Kidney tubule cell (primary cell): ENCODE measurements at places on chromosomes 7 and 10.

GRCh38 chr7:106893591-106893990, 28.5 kb downstream of the PIK3CG start:
- no peak for DNase-seq

DNA sequence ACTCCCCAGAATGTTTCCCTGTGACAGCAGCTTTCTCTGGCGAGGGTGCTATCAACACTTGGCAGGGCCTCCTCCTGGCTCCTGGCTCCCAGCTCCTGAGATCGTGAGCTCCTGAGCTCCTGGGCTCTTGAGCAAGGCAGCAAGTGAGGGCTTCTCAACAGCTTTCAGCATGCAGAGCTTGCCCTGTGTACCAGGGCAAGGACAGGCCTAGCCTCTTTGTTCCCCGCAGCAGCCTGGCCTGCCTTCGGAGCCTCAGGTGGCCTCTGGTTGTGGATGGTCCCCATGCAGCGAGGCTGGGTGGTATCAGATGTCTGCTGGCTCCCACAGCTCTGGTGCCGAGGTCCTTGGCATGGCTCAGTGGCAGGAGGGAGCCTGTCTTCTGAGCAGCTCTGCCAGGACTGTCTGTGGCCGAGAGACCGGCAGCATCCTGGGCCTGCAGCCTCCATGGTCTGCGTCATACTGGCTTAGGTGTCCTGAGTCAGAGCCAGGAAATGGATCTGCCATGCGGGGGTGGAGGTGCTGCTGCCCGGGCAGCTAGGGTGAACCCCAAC, 44.2 kb downstream of the ZMIZ1 start:
- peak; percentile 91 for DNase-seq

DNA sequence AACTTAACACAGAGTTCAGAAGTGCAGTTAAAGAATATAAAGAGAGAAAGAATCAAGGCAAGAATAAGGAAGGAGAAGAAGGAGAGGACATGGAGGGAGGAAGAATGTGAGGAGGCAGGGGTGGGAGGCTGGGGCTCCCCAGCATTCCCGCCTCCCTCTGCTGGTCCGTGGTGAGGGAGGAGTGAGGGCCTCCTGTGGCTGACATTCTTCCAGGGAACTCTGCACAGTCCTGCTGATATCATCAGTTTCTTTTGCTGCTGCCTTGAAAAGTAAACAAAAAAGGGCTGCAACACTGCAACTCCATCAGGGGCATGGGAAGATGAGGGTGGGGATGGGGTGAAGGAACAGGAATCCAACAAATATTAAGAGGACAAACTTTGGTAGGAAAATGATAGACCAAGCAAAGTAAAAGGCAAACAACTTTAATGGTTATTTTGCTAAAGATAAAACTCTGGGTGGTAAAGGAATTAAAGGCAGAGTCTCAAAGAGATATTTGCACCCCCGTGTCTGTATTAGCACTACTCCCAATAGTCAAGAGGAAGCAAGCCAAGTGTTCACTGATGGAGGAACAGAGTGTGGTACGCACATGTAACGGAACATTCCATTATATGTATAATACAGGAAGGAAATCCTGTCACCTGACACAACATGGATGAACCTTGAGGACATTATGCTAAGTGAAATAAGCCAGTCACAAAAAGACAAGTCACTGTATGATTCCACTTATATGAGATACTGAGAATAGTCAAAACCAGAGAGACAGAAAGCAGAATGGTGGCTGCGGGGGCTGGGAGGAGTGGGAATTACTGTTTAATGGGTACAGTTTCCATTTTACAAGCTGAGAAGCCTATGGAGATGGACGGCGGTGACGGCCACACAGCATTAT, 8.0 kb upstream of the SPOCK2 start:
- no peak for DNase-seq

- DNase-seq, result peak; percentile 77
Observed at GRCh38 chr7:54839575-54840213, 80.7 kb upstream of the SEC61G start.

GRCh38 chr10:86693721-86694369, 25.5 kb downstream of the LDB3 start:
- DNase-seq, result peak; percentile 45

- no peak for DNase-seq
Observed at GRCh38 chr7:117062300-117062699, 109.0 kb downstream of the ST7 start.
